Gastrocnemius medialis (tissue), 4 donors: ENCODE measurements at places on chromosomes 16 and 17. TPM values are rescaled to one million over a fixed set of nuclear protein-coding genes. Genes with fewer than 3 reads are reported as not detected.

GRCh38 chr17:47180337-47180736, 8.8 kb downstream of the CDC27 start:
- H3K27me3 ChIP-seq = no peaks in the 10 kb centered on the region
- peaks cover 25% of the 10 kb centered on the region for H3K4me1 ChIP-seq
- H3K27ac ChIP-seq = no peak overlapping the region
- no peak overlapping the region for H3K4me3 ChIP-seq
- H3K36me3 ChIP-seq = no peaks in the 10 kb centered on the region

GRCh38 chr17:1005361-1005946, 8.5 kb downstream of the TIMM22 start:
- H3K27me3 ChIP-seq = no peaks in the 10 kb centered on the region
- peaks cover 63% of the 10 kb centered on the region for H3K4me1 ChIP-seq
- no peak overlapping the region for H3K4me3 ChIP-seq
- peak overlapping the region; percentile 69 for H3K27ac ChIP-seq
- H3K36me3 ChIP-seq = peaks cover 40% of the 10 kb centered on the region
- DNase-seq = no peak

GRCh38 chr17:48545022-48545375, at the start of gene HOXB2:
TSS of gene HOXB2 (minus strand) at chr17:48545109. CDS start at chr17:48544911, 198 bp downstream.
- no peak for DNase-seq
- H3K27ac ChIP-seq = peak within 1 kb of the TSS; percentile 80
- peaks cover 38% of the 10 kb centered on the region for H3K27me3 ChIP-seq
- H3K4me1 ChIP-seq = peaks cover 40% of the 10 kb centered on the region
- peak within 1 kb of the TSS; percentile 59 for H3K4me3 ChIP-seq

- H3K4me1 ChIP-seq = peaks cover 28% of the 10 kb centered on the region
- peaks cover 21% of the 10 kb centered on the region for H3K36me3 ChIP-seq
- H3K27ac ChIP-seq = peak overlapping the region; percentile 95
These were observed 858 bp upstream of the SMARCE1 start for GRCh38 chr17:40648384-40648968.

XAF1 gene
- 7.7 TPM for total RNA-seq

SYCE1L gene
- not detected for total RNA-seq
